ENCODE measurements at places on chromosomes 4 and X.

- DNase-seq = peak; percentile 6
Measured at GRCh38 chrX:132489578-132490419, 961 bp upstream of the MBNL3 start.

- DNase-seq = no peak
Measured at GRCh38 chrX:40130207-40130606, 32.4 kb upstream of the BCOR start.

GRCh38 chr4:184805462-184806228 lies 20.1 kb downstream of the ACSL1 start:
- DNase-seq = no peak

GRCh38 chr4:14293582-14293981 lies 666.1 kb upstream of the BOD1L1 start:
- no peak for DNase-seq

- DNase-seq = no peak
Measured at GRCh38 chr4:121742794-121743193, 22.2 kb downstream of the SMIM43 start.

GRCh38 chr4:72446353-72447055 lies 122.5 kb downstream of the ADAMTS3 start:
- DNase-seq = no peak
